ENCODE measurements at places on chromosomes 12 and 14.
A peak's percentile ranks its signal among the peaks of the same experiment; 100 is the strongest.

GRCh38 chr14:80844872-80845271, 96.7 kb downstream of the CEP128 start:
- DNase-seq = no peak

DNA sequence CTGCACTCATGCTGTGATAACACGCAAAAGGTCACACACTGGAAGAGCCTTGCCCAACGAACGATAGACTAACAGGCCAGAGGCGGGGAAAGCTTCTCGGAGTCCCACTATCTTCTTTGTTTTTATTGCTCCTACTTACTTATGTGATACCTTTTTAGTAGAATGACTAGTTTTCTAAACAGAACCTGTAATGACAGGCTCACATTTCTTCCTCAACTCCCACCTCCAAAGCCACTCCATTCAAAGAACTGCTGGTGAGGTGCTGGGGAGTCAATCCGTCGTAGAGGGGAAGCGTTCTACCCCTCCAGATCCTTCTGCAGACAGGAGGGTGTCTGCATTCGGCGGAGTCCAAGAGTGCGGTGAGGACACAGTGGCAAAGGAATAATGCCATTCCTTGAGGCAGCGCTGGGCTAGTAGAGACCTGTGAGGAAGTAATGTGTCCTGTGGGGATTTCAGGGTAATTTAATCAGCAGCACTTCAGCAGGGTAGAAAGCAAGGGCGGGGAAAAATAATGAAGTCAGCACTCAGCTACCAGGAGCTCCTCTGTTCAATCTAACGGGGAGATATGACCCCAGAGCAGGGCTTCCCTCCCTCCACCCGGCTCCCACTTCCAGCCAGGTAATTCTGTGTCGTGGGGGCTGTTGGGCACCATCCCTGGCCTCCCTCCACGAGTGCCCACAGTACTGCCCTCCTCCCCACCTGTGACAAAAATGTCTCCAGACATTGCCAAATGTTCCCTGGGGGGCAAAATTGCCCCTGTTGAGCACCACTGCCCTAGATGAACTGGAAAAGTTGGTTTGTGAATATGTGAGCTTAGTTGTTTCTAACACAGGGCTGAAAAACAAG, 25.2 kb downstream of the SPRING1 start:
- no peak for DNase-seq

DNA sequence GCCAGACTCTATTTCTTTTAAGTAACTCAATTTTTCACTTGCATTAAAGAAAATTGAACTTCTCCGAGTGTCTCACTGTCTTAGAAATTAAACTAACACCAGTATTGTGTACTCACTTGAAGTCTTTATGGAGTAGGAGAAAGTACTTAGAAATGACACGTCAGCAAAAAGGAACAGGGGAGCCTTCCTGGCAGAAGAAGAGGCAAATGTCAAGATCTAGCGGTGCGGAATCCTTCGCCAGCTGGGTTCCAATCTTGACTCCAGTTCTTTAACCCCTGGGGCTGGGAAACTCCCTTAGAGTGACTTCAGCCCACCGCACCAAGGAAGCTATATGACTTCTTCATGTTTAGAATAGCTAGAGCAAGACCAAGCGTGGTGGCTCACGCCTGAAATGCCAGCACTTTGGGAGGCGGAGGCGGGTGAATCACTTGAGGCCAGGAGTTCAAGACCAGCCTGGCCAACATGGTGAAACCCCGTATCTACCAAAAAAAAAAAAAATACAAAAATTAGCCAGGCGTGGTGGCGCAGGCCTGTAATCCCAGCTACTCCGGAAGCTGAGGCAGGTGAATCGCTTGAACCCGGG, 34.4 kb downstream of the WBP11 start:
- no peak for DNase-seq

GRCh38 chr14:79246173-79246572, 965.1 kb downstream of the DIO2 start:
- DNase-seq = no peak

- DNase-seq = no peak
These were observed 17.8 kb downstream of the UTP20 start for GRCh38 chr12:101297661-101298060.

GRCh38 chr14:91381801-91382670, 35.6 kb downstream of the CCDC88C start:
- no peak for DNase-seq

DNA sequence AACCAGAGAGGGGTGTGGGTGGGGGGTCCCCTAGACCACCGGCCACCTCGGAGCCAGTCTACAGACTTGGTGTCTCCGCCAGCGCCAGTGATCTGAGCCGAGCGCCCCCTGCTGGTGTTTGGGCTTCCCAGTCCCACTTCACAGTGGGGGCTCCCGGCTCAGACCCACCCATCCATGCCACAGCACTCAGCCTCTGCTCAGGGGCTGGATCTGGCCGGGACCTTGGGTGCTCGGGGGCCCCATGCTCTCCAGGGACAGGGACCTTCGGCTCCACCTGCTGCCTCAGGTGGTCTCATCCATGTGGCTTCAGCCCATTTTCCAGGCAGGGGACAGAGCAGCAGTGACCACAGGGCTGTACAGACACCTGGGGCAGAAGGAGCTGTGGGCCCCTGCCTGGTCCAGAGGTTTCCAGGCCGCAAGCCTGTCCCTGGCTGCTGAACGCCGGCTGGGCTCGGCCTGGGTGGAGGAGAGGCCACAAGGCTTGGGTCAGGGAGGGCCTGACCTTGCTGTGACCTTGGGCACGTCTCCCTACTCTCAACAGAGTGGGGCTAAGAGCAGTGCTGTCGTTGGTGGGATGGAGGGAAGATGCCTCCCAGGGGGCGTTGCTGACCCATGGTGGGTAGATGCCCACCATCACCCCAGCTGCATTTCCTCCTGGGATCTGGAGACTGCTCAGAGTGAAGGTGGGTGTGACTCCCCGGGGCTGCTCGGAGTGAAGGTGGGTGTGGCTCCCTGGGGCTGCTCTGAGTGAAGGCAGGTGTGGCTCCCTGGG, 86.3 kb downstream of the KIF26A start:
- DNase-seq = no peak

DNA sequence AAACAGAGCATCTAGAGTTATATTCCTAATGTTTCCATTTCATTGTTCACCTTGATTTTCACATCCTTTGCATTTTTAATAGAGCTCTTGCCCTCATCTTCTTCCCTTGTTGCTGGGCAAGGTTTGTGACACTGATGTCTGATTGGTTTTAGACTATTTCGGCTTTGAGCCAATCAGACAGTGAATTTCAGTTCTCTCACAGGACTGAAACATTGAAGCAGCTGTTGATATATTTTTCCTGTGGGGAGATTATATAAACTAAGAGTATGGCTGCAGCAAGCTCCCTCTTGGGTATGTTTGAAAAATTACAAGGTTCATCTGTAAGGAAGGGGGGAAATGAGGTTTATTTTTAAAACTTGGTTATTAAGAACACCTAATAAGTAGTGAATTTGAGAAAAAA, 51.2 kb downstream of the ATF7IP start:
- no peak for DNase-seq

- DNase-seq = no peak
These were observed 182.3 kb downstream of the NPAS3 start for GRCh38 chr14:33120966-33121365.

GRCh38 chr12:120944645-120945217, 33.6 kb upstream of the HNF1A start:
- DNase-seq = peak; percentile 32

DNA sequence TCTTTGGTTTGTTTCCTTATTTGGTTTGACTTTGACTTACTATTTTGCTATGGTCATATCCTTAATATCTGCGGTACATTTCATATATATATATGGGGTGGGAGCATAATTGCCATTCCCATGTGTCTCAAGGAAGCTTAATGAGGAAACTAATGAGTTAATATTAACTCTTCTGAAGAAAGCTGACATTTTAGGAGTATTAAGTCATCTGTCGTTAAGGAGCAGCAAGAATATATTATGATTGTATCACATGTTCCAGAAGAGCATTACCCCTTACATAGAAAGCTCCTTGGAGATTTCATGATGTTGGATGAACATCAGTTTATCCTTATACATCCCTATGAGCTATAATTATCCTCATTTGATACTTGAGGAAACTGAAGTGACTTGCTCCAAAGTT, 15.6 kb downstream of the DYRK2 start:
- no peak for DNase-seq

- no peak for DNase-seq
These were observed 8.6 kb downstream of the INF2 start for GRCh38 chr14:104697892-104698583.

GRCh38 chr14:77474479-77475177, 16.7 kb downstream of the AHSA1 start:
- no peak for DNase-seq

DNA sequence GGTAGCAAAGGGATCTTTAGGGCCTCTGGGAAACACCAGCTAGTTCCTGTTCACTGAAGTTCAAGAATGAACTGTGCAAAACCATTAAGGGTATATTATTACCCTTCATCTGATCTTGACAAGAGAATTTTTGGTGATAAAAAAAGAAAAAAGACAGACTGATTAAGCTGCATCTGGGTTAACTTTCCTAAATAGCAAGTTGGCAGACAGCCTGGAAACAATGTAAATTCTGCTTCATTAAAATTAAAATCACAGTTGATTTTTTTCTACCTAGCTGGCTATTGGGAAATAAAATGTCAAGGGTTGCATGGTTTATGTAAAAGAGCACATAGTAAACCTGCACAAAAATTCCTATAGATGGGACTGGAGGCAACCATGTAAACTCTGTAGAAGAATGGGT, 126.6 kb upstream of the PRKD1 start:
- DNase-seq = no peak

DNA sequence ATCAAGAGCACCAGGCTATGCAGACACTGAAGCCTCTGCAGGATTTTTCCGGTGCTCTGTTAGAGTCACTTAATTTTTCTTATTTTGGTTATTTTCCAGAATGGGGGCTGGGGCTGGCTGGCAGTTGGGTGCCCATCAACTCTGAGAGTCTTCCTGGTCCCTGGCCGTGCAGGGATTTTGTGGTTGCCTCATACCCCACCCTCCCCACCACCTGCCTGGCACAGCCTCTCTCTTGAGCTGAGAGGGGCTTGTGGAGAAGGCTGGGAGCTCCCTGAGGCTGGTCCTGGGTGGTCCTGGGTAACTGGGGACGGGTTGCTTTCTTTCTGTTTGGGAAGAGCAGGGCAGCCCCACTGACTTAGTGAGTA, 23.3 kb downstream of the LRTM2 start:
- DNase-seq = no peak

GRCh38 chr14:72636094-72636493, 257.8 kb downstream of the DPF3 start:
- no peak for DNase-seq

GRCh38 chr12:5505751-5506150, 73.8 kb downstream of the NTF3 start:
- no peak for DNase-seq

- DNase-seq = no peak
These were observed 38.2 kb downstream of the FZD10 start for GRCh38 chr12:130200445-130200844.

DNA sequence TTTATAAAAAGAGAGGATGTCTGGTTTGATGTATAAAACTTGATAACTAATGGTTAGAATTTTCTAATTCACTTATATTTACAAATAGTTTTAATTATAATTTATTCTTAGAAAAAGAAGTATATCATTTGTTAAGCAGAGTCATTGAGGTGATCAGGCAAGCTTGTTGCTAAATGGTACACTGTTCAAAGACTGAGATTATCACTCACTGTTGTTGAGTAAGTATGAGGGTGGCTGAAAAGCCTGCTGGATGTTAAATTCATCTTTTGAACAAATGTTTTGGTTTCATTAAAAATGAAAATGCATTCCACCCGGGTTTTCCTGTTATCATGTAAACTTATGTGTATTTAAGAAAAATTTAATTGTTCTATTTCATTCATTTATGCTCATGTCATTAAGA, 451.8 kb downstream of the ADAMTS20 start:
- no peak for DNase-seq

GRCh38 chr12:51705450-51705849, 114.4 kb downstream of the SCN8A start:
- DNase-seq = no peak

DNA sequence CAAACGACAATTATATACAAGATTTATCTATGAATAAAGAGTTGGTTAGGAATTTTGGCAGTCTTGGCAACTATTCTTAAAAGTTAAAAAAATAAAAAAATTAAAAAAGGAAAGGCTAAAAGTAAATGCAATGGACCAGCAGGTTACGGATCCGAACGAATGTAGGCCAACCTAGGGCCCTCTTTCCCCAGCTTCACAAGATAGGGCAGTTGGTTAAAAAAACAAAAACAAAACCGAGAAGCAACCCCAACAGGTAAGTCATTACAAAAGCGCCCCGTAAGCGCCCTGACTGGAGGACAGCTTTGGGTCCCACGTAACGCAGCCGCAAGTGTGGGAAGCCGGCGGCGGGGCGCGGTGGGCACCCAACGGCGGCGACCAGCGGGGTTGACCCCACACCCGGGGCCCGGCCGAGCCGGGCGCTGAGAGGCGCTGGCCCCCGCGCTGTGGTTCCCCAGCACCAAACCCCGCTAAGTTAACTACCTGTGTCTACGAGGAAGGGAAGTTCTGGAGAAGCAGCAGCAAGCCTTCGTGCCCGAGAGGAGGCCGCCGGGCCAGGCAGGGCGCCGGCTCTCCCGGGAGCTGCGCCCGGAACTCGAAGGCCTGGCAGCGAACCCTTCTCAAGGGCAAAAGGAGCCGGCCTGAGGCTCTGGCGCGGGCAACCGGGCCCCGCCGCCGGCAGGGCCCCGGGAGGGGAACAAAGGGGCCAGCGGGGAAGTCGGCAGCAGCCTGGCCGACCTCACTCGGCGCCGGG, 882 bp downstream of the HECTD1 start:
- DNase-seq = peak; percentile 36

- DNase-seq = no peak
These were observed 11.8 kb downstream of the GPR65 start for GRCh38 chr14:88016768-88017167.

- no peak for DNase-seq
These were observed 905 bp downstream of the CISTR start for GRCh38 chr12:53750812-53751335.

- DNase-seq = no peak
These were observed 966.1 kb downstream of the FSCB start for GRCh38 chr14:43540948-43541347.

DNA sequence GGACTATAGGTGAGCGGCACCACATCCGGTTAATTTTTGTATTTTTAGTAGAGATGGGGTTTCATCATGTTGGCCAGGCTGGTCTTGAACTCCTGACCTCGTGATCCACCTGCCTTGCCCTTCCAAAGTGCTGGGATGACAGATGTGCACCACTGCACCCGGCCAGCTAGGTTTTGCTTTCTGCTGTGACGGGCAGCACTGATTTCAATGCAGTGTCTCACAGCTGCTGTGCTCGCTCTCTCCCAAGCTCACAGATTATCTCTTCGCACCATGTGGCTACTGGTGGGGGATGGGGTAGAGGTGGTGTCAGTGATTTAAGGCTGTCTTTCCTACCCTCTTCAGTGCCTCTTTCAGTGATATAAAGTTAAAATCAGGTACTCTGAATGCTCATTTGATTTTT, 909.1 kb downstream of the TRHDE start:
- DNase-seq = no peak

GRCh38 chr14:90191154-90191553, 65.2 kb upstream of the PSMC1 start:
- DNase-seq = no peak

All from stimulated activated CD4-positive, alpha-beta T cell treated with anti-CD3 and anti-CD28 coated beads, Interleukin-15, amount 100 ng/mL, for 1 hour (primary cell).